ENCODE measurements at places on chromosomes 16 and 17. TPM values are rescaled to one million over a fixed set of nuclear protein-coding genes. Genes with fewer than 3 reads are reported as not detected.

CDRT15L2 gene
- not detected for total RNA-seq

GRB2 gene
- total RNA-seq = 95.7 TPM

SYT17 gene
- not detected for total RNA-seq

ZPBP2 gene
- total RNA-seq = not detected

CDH1 gene
- total RNA-seq = not detected

SHCBP1 gene
- total RNA-seq = 67.0 TPM

ANKS4B gene
- total RNA-seq = not detected

SCIMP gene
- not detected for total RNA-seq

SEZ6 gene
- total RNA-seq = not detected

NUPR1 gene
- total RNA-seq = 6.4 TPM

RNU2-1 gene
- not detected for total RNA-seq

MYL4 gene
- total RNA-seq = 0.69 TPM

SCNN1B gene
- total RNA-seq = not detected

TP53TG3F gene
- total RNA-seq = not detected

ADGRG3 gene
- not detected for total RNA-seq

DNAI2 gene
- total RNA-seq = not detected

SOX15 gene
- 2.0 TPM for total RNA-seq

OR1A1 gene
- not detected for total RNA-seq

C1QTNF1 gene
- total RNA-seq = 5.7 TPM

EPX gene
- not detected for total RNA-seq

NACA2 gene
- not detected for total RNA-seq

PIK3R5 gene
- not detected for total RNA-seq

SDR42E2 gene
- total RNA-seq = not detected

CSH1 gene
- not detected for total RNA-seq

FLOT2 gene
- 31.6 TPM for total RNA-seq

OR3A3 gene
- total RNA-seq = not detected

TP53TG3B gene
- total RNA-seq = not detected

CLEC19A gene
- total RNA-seq = not detected

CPPED1 gene
- 27.5 TPM for total RNA-seq

BTBD17 gene
- not detected for total RNA-seq

NOMO2 gene
- 105 TPM for total RNA-seq

CDRT4 gene
- total RNA-seq = not detected

SLFN14 gene
- total RNA-seq = not detected

KRTAP3-1 gene
- total RNA-seq = not detected

CA5A gene
- not detected for total RNA-seq

TEKT5 gene
- not detected for total RNA-seq

DPEP3 gene
- not detected for total RNA-seq
